ENCODE measurements at places on chromosomes 6 and 20.

- DNase-seq, result peak; percentile 35
Measured at GRCh38 chr6:163572612-163573011, 158.1 kb downstream of the QKI start.

DNA sequence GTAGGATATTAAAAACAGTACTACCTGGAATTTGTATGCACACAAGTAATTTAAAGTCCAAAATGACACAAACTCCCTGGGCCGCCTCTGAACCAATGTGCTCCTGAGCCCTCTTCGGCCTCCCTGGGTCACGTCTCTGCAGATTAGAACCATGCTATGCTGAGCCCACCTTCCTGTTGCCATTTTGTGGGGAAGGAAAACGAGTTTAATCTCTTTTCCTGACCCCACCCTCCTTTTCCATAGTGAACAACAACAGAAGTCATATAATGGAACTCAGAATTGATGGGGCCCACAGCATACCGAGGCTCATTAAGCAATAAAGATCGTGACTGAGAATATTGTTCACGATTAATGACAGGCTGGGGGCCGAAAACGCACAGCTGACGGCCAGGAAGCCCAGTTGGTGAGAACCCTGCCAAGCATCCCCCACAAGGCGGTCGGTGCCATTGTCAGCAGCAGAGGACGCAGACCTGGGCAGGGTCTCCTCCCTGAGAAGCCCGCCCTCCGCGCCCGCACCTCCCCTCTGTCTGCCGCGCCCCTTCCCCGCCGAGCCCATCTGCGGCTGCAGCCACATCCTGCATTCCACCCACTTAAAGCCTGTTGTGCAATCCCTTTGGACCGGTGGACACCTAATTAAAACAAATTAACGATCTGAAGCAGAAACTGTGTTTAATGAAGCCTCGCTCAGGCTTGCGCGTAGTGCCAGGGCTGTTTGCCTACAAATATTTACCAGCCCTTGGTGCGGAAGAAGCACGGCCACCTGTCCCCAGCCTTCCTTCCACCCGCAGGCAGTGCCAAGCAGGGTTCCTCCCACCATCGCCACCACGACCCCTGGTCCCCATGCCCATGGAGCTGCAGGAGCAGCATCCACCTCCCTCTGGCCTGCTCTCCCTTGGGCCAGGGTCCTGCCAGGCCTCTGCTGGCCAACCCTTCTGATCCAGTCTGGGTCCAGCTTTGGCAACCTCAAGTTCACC lies 68.1 kb downstream of the DLL1 start:
- DNase-seq, result peak; percentile 86

- no peak for DNase-seq
Measured at GRCh38 chr6:129356129-129356528, 353.8 kb downstream of the ARHGAP18 start.

GRCh38 chr6:130382872-130383490 lies 17.2 kb downstream of the TMEM200A start:
- no peak for DNase-seq

- DNase-seq, result peak; percentile 59
Measured at GRCh38 chr6:113587078-113587699, 270.0 kb upstream of the MARCKS start.

DNA sequence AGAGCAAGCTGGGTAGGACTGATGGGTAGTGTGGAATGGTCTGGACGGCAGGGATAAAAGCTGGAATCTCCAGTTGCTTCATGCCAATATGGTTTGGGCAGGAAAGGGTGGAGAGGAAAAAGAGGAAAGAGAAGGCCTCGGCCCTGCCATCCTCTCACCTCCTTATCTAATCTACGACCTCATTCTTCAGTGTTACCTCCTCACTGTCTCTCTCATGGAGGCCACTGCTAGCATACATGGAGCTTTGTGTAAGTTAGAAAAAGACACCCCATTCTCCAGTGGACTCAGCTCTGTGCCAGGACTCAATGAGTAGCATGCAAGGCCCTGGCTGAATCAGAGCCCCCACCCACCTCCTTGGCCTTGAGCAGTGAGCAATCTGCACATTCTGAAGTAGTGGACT lies 6.1 kb upstream of the ARID1B start:
- DNase-seq, result no peak

- DNase-seq, result no peak
Measured at GRCh38 chr20:37278966-37279590, 10.4 kb upstream of the MANBAL start.

Measured in DMS153 (cell line).